Psoas muscle (tissue), 8 donors: ENCODE measurements at places on chromosomes 3 and 15. TPM values are rescaled to one million over a fixed set of nuclear protein-coding genes. Genes with fewer than 3 reads are reported as not detected.
A peak's percentile ranks its signal among the peaks of the same experiment; 100 is the strongest.

DNA sequence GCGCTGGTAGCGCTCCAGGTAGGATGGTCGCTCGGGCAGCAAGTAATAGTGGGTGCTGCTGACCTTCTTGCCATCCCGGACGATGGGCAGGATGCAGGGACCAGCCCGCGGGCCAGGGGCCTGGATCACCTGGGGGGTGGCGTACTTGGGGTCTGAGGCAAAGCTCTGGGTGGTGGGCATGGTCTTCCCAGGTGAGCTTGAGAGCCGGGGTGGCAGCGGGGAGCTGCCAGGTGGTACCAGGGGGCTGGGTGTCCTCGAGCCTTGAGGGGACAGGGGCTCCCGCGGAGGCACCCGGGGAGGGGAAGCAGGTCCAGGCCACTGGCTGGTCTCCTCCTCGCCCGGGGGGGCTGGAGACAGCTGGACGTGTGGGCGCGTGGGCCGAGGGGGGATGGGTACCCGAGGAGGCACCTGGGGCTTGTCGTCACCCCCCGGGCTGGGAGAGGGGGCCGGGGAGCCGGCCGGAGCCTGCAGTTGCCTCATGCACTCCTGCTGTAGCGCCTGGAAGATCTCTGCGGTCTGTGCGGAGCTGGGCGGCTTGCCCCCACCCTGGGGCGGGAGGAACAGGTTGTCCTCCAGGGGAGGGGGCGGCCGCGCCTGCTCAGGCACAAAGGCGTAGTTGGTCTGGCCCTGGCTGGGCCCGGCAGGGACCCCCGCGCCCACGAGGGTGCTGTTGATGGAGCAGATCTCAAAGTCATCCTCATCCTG, 40.6 kb downstream of the TNK2 start:
- H3K36me3 ChIP-seq, result peaks cover 9% of the 10 kb centered on the region
- H3K4me3 ChIP-seq, result no peak overlapping the region
- DNase-seq, result no peak

- no peaks in the 10 kb centered on the region for H3K27me3 ChIP-seq
- no peak overlapping the region for H3K4me3 ChIP-seq
- H3K4me1 ChIP-seq, result no peaks in the 10 kb centered on the region
- no peak for DNase-seq
- H3K27ac ChIP-seq, result no peak overlapping the region
Observed at GRCh38 chr3:47566667-47567066, 12.0 kb downstream of the CSPG5 start.

GRCh38 chr15:40379853-40380252, 2.7 kb upstream of the KNSTRN start:
- H3K4me3 ChIP-seq, result peak overlapping the region; percentile 4
- H3K4me1 ChIP-seq, result peaks cover 25% of the 10 kb centered on the region
- no peaks in the 10 kb centered on the region for H3K36me3 ChIP-seq

DNA sequence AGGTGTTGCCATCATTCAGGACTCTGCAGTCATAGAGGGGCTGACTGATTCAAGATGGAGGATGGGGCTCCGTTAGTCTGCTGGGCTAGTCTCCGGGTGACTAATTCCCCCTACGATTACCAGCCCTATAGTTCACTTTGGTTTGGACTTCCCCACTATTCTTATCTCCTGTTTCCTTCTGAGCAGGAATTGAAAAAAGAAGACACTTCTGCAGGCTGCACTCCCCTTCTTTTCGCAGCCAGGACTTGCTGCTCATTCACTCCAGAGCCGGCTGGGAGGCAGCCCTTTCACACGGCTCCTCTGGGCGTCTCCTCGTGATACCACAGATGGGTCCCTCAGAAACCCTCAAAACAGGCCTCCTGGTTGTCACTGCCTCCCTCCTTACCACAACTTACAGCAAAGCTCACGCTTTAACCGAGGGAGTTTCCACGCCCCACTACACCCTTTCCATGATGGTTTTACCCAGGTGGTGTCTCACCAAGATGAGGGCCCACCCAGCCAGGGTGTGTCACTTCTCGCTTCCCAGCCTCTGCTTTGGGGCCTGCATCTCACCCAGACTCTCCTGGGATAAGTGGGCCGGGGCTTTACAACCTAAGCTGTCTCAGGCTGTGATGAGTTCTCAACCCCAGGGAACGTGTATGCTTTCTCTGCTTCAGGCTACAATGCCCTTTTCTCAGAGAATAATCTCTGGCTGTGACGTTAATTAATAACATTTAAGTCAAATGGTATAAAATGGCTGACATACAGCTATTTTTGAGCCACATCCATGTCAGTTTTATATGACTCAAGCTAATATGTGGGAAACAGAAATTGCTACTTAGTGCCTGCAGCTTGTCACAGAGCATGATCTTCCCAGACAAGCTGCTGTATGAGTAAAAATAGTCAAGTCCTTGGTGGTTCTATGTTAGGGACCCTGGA, 11.9 kb downstream of the CX3CR1 start:
- no peak overlapping the region for H3K4me3 ChIP-seq
- no peaks in the 10 kb centered on the region for H3K36me3 ChIP-seq
- no peaks in the 10 kb centered on the region for H3K4me1 ChIP-seq
- no peak overlapping the region for H3K27ac ChIP-seq

DNA sequence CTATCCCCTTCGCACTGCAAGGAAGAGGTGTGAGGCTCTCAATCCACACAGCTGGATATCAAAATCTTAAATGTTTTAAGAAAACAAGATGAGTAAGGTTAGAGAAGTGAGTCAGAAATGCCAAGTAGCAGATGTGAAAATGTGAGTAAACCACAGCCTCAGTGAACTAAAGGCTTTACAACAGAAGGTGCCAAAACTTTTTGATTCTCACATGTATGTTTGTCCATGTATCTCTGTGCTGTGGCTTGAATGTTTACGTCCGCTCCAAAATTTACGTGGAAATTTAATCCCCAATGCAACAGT, 126.8 kb upstream of the PFN2 start:
- H3K36me3 ChIP-seq, result peaks cover 2% of the 10 kb centered on the region
- H3K4me3 ChIP-seq, result no peak overlapping the region
- H3K27ac ChIP-seq, result peak overlapping the region; percentile 90
- H3K27me3 ChIP-seq, result no peaks in the 10 kb centered on the region

GRCh38 chr15:52567871-52568600, 794 bp downstream of the ARPP19 start:
- H3K27ac ChIP-seq, result peak overlapping the region; percentile 91
- H3K27me3 ChIP-seq, result no peaks in the 10 kb centered on the region
- no peaks in the 10 kb centered on the region for H3K36me3 ChIP-seq
- H3K4me1 ChIP-seq, result peaks cover 28% of the 10 kb centered on the region
- DNase-seq, result no peak

GRCh38 chr3:182910936-182911781, 69.2 kb downstream of the DCUN1D1 start:
- H3K4me1 ChIP-seq, result peaks cover under 1% of the 10 kb centered on the region
- no peak overlapping the region for H3K27ac ChIP-seq
- DNase-seq, result no peak
- peaks cover 44% of the 10 kb centered on the region for H3K36me3 ChIP-seq

- H3K36me3 ChIP-seq, result no peaks in the 10 kb centered on the region
- no peaks in the 10 kb centered on the region for H3K4me1 ChIP-seq
- no peak for DNase-seq
- H3K27me3 ChIP-seq, result no peaks in the 10 kb centered on the region
- H3K27ac ChIP-seq, result no peak overlapping the region
Observed at GRCh38 chr3:59374091-59374817, 324.4 kb upstream of the CFAP20DC start.

- no peaks in the 10 kb centered on the region for H3K27me3 ChIP-seq
- no peak overlapping the region for H3K4me3 ChIP-seq
- DNase-seq, result no peak
- H3K27ac ChIP-seq, result no peak overlapping the region
- no peaks in the 10 kb centered on the region for H3K36me3 ChIP-seq
Observed at GRCh38 chr3:179421500-179421899, 29.8 kb downstream of the GNB4 start.

DNA sequence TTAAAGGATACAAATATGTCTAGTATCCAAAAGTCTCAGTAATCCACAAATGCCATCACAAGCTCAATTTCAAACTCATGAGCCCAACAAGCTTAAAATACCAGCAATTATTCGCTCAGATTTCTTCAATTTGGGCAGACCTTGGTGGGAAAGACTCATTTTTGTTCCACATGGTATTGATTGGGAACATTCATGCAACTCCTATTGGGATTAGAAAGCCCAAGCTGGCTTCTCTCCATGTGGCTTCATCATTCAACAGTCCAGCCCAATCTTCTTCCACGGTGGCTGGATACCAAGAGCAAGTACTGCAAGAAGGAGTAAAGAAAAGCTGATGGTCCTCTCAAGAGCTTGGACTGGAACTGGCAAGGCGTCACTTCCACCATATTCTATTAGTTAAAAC, 66.3 kb downstream of the STRIT1 start:
- no peaks in the 10 kb centered on the region for H3K27me3 ChIP-seq
- no peaks in the 10 kb centered on the region for H3K36me3 ChIP-seq
- peaks cover 15% of the 10 kb centered on the region for H3K4me1 ChIP-seq
- no peak overlapping the region for H3K27ac ChIP-seq
- no peak for DNase-seq
- H3K4me3 ChIP-seq, result no peak overlapping the region

- no peak for DNase-seq
- H3K27ac ChIP-seq, result no peak overlapping the region
- no peaks in the 10 kb centered on the region for H3K4me1 ChIP-seq
- no peaks in the 10 kb centered on the region for H3K27me3 ChIP-seq
Observed at GRCh38 chr3:108673988-108674661, 83.1 kb downstream of the RETNLB start.

GRCh38 chr3:172107403-172107802, 68.0 kb downstream of the FNDC3B start:
- H3K27me3 ChIP-seq, result no peaks in the 10 kb centered on the region
- no peak for DNase-seq
- no peak overlapping the region for H3K27ac ChIP-seq
- no peaks in the 10 kb centered on the region for H3K36me3 ChIP-seq
- peaks cover 35% of the 10 kb centered on the region for H3K4me1 ChIP-seq
- H3K4me3 ChIP-seq, result no peak overlapping the region

GRCh38 chr3:141878326-141878725, 1.9 kb downstream of the ATP1B3 start:
- no peak for DNase-seq
- H3K4me3 ChIP-seq, result peak overlapping the region; percentile 82
- no peaks in the 10 kb centered on the region for H3K27me3 ChIP-seq
- H3K27ac ChIP-seq, result no peak overlapping the region

GRCh38 chr3:78917536-78917935, 850.3 kb downstream of the ROBO1 start:
- no peaks in the 10 kb centered on the region for H3K36me3 ChIP-seq
- H3K4me3 ChIP-seq, result no peak overlapping the region
- H3K4me1 ChIP-seq, result no peaks in the 10 kb centered on the region

DNA sequence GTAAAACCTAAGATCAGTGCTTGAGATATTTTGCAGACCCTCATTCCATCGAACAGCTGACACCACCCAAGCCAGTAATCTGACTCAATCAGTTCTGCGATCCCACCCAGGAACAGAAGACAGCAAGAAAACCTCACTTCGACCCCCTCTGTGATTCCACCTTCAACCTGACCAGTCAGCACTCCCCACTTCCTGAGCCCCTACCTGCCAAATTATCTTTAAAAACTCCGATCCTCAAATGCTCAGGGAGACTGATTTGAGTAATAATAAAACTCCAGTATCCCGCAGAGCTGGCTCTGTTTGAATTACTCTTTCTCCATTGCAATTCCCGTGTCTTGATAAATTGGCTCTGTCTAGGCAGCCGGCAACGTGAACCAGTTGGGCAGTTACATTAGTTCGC, 25.7 kb upstream of the CLDN16 start:
- no peaks in the 10 kb centered on the region for H3K27me3 ChIP-seq
- no peak for DNase-seq
- no peaks in the 10 kb centered on the region for H3K36me3 ChIP-seq
- H3K4me3 ChIP-seq, result no peak overlapping the region

GRCh38 chr15:100520132-100520921, 8.4 kb downstream of the CERS3 start:
- H3K4me3 ChIP-seq, result no peak overlapping the region
- H3K36me3 ChIP-seq, result no peaks in the 10 kb centered on the region
- H3K27me3 ChIP-seq, result no peaks in the 10 kb centered on the region
- DNase-seq, result no peak

DNA sequence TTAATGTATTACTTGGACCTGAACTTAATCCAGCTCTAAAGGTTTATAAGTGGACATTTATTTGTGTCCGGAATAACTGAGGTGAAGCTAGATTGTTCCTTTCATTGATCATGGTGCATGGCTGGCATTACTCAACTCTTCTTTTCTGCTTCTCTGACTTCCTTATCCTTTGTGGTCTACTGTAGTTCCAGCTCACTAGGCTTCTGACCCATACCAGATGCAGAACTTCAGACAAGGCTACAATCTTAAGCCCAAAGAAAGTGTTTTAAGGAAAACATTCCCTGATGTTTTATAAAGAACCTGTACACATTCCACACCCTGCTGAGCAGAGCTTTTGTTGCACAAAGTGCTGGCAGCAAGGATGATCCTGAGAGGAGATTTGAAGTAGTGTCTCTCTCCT, 250.8 kb upstream of the TGFBR2 start:
- DNase-seq, result no peak
- H3K36me3 ChIP-seq, result no peaks in the 10 kb centered on the region
- no peak overlapping the region for H3K4me3 ChIP-seq
- H3K27me3 ChIP-seq, result no peaks in the 10 kb centered on the region
- no peak overlapping the region for H3K27ac ChIP-seq
- peaks cover 22% of the 10 kb centered on the region for H3K4me1 ChIP-seq

TRIM42 gene
- not detected for total RNA-seq

GPD1L gene
- total RNA-seq, result 135 TPM

SI gene
- total RNA-seq, result not detected

LRRIQ4 gene
- not detected for total RNA-seq

PYGO1 gene
- total RNA-seq, result 29.4 TPM

RASL12 gene
- total RNA-seq, result 2.5 TPM

IL5RA gene
- not detected for total RNA-seq

HHATL gene
- total RNA-seq, result 276 TPM

TGM4 gene
- not detected for total RNA-seq

FAM227B gene
- 6.5 TPM for total RNA-seq
